ENCODE measurements at places on chromosomes 16 and 17.

GRCh38 chr17:80980397-80981061 is 11.1 kb upstream of the CHMP6 start:
- no peak for DNase-seq

DNA sequence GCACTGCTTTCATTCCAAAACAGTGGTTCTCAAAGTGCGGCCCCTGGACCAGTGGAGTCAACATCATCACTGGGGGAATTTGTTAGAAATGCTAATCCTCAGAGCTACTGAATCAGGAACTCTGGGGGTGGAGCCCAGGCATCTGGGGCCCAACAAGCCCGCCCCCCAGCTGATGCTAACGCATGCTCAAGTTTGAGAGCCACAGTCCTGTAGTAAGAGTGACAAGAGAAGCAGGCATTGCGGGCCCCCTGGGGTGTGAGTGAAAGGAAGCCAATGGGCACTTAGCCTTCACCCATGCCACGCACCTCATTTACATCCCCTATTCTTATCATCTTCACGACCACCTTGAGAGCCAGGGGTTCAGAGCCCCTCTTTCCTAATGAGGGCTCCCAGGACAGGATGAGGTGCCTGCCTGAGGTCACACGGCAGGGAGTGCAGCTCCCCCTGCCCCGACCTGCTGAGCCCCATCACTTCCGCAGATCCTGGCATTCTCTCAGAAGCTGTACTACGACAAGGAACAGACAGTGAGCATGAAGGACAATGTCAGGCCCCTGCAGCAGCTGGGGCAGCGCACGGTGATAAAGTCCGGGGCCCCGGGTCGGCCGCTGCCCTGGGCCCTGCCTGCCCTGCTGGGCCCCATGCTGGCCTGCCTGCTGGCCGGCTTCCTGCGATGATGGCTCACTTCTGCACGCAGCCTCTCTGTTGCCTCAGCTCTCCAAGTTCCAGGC is 9.1 kb downstream of the CA4 start:
- no peak for DNase-seq

- peak; percentile 93 for DNase-seq
These were observed at the start of gene TCF25 for GRCh38 chr16:89873109-89873971. TSS of gene TCF25 (plus strand) at chr16:89873592. CDS start at chr16:89873668, 76 bp downstream.

DNA sequence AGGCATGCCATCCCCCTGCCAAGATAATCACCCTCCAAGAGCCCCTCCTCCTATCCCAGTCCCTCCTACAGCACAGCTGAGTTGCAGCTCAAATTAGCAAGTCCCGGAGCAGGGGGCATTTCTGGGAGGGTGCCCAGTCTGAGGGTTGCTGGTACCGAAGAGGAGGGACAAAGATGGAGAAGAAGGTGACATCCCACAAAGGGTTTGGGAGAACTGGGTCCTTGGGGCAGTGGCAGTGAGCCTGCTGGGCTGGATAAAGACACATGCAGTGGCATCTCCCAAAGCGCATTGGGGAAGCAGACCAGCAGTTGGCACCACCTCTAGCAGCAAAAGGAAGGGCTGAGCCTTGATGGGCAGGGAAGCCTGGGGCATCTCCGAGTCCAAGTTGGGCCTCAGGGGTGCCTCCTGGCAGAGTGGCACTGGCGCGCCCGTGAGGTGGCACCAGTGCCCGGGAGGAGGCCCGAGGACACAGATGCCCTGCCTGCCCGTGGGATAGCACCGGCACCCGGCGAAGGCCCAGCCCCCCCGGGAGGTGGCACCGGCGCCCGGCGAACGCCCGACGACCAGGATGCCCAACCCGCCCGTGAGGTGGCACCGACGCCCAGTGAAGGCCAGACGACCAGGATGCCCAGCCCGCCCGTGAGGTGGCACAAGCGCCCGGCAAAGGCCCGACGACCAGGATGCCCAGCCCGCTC is 622 bp downstream of the TOM1L2 start:
- DNase-seq, result no peak

DNA sequence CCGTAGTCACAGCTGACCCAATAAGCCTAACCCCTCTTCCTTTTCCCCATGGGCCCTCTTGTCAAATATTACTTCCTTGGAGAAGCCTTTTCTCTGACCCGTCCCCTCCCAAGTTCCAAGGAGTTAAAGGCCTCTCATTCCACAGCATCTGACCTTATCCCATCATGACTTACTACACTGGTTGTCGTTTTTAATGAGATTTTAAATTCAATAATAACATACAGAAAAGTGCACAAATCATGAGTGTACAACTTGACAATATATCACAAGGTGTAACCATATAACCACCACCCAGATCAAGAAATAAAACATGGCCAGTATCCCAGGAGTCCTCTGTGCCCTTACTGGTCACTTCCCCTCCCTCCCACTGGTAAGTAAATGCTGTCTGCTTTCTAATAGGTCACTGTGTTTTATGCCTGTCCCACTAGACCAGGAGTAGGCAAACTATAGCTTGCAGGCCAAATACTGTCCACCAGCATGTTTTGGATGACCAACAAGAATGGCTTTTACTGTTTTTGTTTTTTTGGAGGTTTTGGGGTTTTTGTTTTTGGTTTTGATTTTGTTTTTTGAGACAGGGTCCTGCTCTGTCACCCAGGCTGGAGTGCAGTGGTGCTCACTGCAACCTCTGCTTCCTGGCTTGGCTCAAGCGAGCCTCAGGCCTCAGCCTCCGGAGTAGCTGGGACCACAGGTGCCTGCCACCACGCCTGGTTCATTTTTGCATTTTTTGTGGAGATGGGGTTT is 1.2 kb upstream of the FDXR start:
- no peak for DNase-seq

DNA sequence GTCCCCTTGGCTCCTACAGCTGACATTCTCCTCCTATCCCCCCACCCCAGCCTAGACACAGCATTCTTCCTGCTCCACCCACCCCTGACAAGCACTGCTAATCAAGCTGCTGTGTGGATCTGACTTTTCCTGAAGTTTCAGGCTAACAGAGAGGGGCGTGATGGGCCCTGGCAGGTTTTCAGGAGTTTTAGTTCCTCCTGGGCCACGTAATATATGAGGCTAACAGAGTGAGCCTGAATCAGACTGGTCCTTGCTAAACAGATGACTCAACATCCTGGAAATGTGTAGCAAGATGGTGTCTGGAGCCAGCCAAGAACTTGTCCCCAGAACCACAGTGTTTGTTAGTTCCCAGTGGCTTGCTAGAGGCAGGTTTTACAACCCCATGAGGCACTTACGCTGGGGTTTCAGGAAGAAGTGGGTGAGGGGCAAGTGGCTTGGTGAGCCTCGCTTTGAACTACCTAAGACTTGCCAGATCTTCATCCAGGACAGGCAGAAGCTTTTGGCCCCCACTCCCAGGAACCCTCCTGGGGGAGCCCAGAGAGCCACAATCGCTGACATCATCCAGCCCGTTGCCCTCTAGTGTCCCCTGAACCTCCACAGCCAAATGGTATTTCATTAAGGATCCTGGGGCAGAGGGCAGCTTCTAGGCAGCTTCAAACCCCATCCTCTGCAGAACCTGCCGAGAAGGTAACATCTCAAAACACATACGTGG is 15.9 kb downstream of the TMEM92 start:
- DNase-seq, result no peak

- DNase-seq, result peak; percentile 83
These were observed at the start of gene SKAP1 for GRCh38 chr17:48429638-48430586. TSS of gene SKAP1 (minus strand) at chr17:48430214.

- DNase-seq, result no peak
These were observed 110.7 kb downstream of the RAP1GAP2 start for GRCh38 chr17:2906901-2907300.

GRCh38 chr17:62859146-62859545 is 51.0 kb upstream of the MARCHF10 start:
- DNase-seq, result no peak

GRCh38 chr16:66483689-66484452 is 56.8 kb downstream of the BEAN1 start:
- DNase-seq, result peak; percentile 66

GRCh38 chr16:30355144-30355953 is at the start of gene CD2BP2:
TSS of gene CD2BP2 (minus strand) at chr16:30355308. CDS start at chr16:30354681, 627 bp downstream.
- DNase-seq, result peak; percentile 88

DNA sequence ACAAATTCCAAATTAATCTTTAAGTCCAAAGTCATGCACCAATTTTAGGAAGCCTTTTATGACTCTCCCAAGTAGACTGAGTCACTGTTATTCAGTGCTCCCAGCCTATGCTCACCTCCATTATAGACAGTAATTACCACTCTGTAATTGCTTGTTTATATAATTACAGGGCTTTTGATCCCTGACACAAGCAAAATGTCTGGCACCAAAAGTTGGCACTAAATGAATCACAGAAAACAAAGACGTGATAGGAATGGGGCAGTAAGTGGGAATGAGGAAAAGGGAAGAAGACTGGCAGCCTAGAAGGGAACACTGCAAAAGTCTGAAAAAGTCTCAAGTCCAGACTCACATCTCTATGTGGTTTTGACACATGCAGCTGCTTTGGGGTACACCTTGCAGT is 94.1 kb downstream of the SLC39A11 start:
- no peak for DNase-seq

- DNase-seq, result no peak
These were observed 324.2 kb downstream of the PMP22 start for GRCh38 chr17:14940938-14941265.

GRCh38 chr16:51651061-51651466 is 500.0 kb upstream of the SALL1 start:
- DNase-seq, result no peak

DNA sequence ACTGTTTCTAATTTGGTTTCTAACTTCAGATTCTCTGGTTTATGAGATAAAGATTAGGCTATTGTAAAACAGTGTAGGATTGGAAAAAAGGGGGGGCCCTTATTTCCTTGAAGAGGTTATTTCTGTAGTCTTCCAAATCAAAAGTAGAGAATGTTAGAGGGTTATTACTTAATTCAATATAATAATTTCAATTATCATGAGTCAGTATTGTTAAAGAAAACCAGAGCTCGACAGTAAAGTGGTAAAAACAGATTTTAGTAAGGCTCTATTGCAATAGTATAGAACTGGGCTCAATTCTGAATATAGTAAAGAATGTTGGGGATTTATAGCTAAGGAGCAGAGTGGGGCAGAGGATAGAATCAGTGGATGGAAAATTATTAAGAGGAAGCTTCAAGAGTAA is 140.0 kb downstream of the TANC2 start:
- DNase-seq, result no peak

DNA sequence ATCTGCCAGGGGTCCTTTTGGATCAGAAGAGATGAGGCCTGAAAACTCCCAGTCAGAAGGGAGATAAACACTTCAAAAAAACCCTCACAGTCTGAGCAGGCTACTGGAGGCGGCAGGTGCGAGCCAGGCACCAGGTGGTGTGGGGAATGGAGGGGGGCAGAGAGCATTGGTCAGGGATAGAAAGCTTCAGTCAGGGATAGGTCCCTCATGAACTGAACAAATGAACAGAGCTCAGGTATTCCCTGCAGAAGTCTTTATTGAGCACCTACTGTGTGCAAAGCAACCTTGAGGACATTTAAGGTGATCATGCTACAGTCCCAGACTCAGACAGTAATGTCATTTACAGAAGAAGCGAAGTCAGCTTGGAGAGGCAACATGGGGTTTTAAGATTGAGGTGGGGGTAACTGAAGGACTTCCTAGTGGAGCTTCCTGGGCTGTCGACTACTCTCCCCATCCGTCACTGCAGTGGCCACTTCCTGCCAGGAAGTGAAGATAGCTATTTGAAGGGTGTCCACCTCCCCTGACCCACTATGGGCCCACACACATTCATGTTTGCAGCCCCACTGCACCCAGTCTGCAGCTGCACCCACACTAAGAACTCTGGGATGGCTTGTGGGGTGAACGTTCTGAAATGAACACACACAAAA is 3.2 kb downstream of the KIFC3 start:
- no peak for DNase-seq

GRCh38 chr17:16941072-16942036 is 30.6 kb downstream of the TNFRSF13B start:
- DNase-seq, result no peak

DNA sequence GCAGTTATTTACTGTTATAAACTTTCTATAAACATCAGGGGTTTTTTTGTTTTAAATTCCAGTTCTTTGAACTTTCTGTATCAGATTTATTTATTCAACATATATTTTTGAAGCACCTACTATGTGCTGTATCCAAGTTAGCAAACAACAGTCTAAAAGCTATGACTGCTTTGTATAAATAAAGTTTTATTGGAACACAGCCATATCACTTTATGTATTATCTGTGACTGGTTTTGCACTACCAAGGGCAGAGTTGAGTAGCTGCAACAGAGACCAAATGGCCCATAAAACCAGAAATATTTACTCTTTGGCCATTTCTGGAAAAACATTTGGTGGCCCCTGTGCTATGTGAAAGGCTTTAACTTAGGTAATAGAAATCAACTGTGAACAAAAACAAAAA is 110.2 kb upstream of the ERCC4 start:
- DNase-seq, result no peak

- no peak for DNase-seq
These were observed 39.1 kb downstream of the SPOP start for GRCh38 chr17:49638818-49639217.

DNA sequence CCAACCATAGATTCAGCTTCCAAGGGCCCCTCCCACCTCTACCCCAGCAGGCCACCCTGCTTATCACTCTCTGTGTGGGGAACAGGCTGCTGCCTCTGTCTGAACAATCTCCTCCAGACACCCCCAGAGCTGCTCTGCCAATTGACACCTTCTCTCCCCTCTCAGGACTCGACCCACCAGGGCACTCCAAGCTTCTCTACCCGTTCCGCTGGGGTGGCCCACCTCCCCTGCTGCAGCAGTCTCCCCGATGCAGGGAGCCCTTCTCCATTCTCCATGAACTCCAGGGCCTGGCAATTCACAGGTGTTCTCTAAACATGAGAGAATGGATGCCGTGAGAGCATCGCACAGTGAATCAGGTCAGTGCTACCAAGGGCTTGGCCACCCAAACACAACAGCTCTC is 28.3 kb upstream of the FAAP100 start:
- DNase-seq, result no peak

- peak; percentile 14 for DNase-seq
These were observed 458.0 kb upstream of the ASIC2 start for GRCh38 chr17:33750943-33751701.

DNA sequence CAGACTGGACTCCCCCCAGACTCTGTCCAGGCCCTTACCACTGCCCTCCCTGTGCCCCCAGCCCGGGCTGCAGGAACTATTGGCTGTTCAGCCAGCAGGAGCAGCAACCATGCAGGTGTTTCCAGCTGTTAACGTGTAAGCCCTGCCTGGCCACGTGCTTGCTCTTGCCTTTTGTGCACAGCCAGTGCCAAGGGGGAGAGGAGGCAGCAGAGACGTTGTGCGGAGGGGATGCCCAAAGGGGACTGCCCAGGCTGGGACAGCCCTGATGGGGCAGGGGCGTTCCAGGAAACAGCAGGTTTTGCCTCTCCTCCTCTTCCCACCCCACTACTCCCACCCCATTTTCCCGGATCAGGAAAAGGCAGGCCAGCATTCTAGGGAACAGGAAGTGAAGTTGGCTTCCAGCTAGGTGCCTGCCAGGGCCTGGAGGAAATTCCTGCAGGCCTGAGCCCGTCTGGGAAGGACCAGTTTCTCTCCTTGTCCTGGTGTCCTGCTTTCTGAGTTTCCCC is 16.7 kb upstream of the LASP1NB start:
- peak; percentile 52 for DNase-seq
